C1 segment of cervical spinal cord (tissue), 14 donors: ENCODE measurements at places on chromosomes 5 and 9.

GRCh38 chr9:35619800-35620158 is 1.6 kb upstream of the CD72 start:
- DNase-seq: no peak

GRCh38 chr9:10649076-10649475 is 36.3 kb upstream of the PTPRD start:
- no peak for DNase-seq

DNA sequence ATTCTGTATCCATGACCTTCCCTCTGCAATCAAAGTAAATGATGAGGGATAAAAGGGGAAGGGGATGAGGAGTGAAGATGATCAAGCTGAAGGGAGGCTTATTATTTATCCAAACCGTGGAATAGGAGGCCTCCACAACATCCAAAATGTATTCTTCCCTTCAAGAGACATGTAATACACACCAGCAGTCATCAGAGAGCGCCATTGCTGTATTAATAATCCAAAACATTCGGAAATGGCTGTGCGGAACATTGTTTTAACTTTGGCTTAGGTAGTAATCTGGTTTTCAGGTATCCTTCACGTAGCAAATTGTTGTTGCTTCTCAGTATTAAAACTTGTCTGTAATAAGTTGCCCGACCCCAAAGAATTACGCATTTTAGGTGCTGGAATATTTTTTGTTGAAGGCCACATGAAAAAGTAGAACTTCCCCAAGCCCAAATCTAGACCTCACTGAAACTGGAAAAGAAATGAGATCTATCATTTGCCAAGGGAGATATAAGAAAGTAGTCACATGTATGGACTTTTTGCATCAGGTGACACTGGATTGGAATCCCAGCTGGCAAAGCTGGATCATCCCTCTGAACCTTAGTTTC is 2.6 kb upstream of the BOD1 start:
- no peak for DNase-seq

DNA sequence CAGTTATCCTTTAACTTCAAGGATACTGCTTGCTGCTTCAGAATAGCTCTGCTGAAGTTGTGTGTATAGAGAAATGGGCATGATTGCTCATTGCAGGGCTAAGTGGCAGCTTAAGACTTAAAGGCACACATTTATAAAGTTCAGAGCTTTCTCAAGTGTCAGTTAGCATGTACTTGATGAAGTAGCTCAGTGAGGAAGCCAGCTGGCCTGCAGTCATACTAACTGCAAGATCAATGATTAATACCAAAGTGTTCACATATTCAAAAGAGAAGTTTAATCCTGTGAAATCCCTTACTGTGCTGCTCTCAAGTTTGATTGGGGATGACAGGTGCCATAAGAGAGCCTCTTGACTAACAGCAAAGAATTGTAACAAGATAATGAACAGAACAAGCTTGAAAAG is 483.4 kb upstream of the NUDT12 start:
- DNase-seq: no peak

- no peak for DNase-seq
Measured at GRCh38 chr5:111326551-111326950, 102.4 kb downstream of the CAMK4 start.

DNA sequence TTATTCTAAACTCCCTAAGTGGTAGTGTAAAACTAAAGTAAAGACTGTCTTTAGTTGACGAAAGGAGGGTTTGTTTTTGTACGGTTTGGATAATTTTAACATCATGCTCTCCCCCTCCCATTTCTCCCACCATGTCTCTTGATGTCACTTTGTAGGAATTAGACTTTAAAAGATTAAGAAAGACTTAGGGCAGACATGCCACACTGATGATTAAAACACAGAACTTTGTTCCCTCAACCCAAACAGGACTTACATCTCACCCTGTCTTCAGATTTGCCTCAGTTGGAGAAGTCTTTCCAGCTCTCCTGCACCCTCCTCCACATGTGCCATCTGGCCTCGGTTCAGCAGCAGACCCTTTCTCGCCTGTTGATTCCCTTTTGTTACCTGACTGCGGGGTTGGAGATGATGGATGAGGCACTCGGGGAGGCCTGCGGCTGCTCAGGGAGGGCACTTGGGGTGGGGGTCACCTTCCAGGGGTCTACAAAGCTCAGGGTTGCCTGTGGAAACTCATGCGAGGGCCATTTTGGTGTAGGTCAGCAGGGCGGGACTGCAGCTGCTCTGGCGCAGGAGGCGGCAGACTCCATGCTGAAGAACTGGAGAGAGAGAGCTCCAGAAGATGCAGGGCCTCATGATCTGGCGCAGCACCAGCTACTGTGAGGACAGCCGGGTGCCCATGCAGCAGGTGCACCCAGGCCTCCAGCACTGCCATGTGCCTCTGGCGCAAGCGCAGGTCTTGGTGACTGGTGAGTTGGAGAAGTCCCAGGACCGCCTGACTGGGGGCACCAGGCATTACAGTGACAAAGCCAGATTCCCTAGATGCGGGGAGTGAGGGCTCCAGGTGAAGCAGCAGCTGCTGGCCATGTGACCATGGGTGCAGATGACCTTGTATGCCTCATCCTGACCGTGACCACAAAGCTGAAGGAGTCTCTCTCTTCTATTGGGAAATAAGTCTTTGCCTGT is 24.5 kb upstream of the EXOC3 start:
- no peak for DNase-seq

DNA sequence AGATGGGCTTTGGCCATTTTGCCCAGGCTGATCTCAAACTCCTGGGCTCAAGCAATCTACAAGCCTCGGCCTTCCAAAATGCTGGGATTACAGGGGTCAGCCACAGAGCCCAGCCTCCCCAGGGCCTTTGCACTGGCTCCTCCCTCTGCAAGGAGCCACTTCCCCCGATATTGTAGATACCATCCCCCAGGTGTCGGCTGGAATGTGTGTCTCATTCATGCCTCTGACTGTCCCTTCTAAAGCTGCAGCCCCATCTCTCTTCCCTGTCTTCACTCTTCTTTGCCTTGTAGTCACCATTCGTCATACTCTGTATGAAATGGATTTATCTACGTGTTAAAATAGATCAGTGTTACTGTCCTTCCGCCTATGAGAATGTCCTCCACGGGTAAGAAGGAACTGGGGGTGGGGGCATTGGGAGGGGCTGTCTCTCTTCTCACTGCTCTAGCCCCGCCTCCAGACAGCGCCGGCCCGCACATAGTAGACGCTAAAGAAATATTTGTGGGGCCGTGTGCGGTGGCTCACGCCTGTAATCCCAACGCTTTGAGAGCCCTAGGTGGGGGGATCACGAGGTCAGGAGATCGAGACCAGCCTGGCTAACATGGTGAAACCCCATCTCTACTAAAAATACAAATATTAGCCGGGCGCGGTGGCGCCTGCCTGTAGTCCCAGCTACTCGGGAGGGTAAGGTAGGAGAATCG is 68.5 kb downstream of the LMX1B start:
- no peak for DNase-seq

- DNase-seq: no peak
Measured at GRCh38 chr5:142821733-142822487, 51.7 kb downstream of the ARHGAP26 start.
